ENCODE measurements at places on chromosomes 2 and 18. TPM values are rescaled to one million over a fixed set of nuclear protein-coding genes. Genes with fewer than 3 reads are reported as not detected.

DNA sequence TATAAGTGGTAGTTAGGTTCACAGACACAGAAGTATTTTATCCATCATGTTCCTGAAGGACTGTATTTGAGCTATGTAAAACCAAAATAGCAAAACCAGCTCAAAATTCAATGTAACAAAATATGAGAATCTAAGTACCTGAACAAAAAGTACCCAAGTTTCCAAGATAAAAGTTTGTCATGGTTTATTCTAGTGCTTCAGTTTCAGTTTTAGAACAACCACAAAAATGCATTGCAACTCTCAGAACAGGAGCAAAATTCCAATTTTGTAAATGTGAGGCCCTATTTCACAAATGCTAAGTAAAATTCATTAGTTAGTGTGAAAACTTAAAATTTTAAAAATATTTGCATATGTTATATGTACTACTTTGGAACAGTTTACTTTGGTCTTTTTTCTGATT, 5.0 kb upstream of the ALPK2 start:
- H3K4me1 ChIP-seq: peaks cover 4% of the 10 kb centered on the region
- no peak overlapping the region for H3K4me3 ChIP-seq
- no peaks in the 10 kb centered on the region for H3K36me3 ChIP-seq
- H3K27me3 ChIP-seq: no peaks in the 10 kb centered on the region
- H3K27ac ChIP-seq: no peak overlapping the region
- no peak for DNase-seq

DNA sequence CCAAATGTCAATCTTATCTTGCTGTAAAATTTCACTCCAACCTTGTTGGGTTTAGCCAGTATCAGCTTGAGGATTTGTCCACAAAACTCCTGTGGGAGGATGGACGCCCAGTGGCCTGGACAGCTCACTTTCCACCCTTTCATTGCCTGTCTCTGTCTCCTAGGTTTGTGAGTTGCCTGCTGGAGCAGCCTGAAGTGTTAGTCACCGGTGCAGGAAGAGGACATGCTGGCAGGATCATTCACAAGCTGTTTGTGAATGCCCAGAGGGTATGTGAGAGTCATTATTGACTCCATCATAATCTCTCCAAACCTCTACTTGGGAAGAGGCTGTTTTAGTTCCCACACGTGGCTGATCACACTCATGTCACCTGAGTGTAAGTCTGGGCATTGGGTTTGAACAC, 112.3 kb downstream of the RAB3GAP1 start:
- no peaks in the 10 kb centered on the region for H3K4me1 ChIP-seq
- H3K27ac ChIP-seq: no peak overlapping the region
- H3K27me3 ChIP-seq: no peaks in the 10 kb centered on the region
- no peak overlapping the region for H3K4me3 ChIP-seq
- DNase-seq: no peak

DNA sequence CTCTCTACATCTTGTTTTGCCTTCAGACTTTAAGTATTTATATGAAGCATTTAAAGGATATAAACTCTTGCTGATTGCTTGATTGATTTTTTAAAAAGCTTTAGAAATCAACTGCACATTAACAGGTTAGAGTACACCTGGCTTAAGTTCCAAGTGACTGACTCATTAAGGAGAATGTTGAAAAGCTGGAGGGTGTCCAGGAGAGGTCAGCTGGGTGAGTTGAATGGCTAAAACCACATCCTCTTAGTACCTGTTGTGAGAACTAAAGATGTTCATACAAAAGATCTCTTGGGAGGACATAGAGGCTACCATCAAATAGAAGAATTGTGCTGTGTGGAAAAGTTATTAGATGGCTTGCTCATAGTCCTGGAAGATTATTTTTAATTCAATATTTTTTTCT, 206.8 kb downstream of the TXNL1 start:
- H3K27ac ChIP-seq: no peak overlapping the region
- no peaks in the 10 kb centered on the region for H3K27me3 ChIP-seq
- no peaks in the 10 kb centered on the region for H3K4me1 ChIP-seq
- H3K36me3 ChIP-seq: no peaks in the 10 kb centered on the region
- no peak for DNase-seq

DNA sequence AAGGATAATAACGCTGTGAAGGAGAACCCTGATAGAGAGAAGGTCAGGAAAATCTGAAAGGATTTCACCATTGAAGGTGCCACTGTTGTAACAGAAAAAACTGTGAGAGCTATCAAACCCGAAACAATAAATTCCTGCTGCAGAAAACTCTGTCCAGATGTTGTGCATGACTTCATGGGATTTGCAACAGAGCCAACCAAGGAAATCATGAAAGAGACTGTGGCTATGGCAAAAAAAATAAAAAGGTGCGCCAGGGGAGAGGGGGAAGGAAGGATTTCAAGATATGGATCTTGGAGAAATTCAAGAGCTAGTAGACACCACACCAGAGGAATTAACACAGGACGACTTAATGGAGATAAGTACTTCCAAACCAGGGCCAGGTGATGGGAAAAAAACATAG, 88.0 kb downstream of the LDLRAD4 start:
- no peak for DNase-seq
- no peak overlapping the region for H3K27ac ChIP-seq
- no peaks in the 10 kb centered on the region for H3K36me3 ChIP-seq
- peaks cover 21% of the 10 kb centered on the region for H3K4me1 ChIP-seq

Gene DES
- total RNA-seq: 19,781 TPM

Measured in esophagus muscularis mucosa (tissue), 4 donors.